GM23338 (cell line): ENCODE measurements at places on chromosomes 5 and 9. TPM values are rescaled to one million over a fixed set of nuclear protein-coding genes. Genes with fewer than 3 reads are reported as not detected.
A peak's percentile ranks its signal among the peaks of the same experiment; 100 is the strongest.

The SHISAL2B gene
- total RNA-seq = 3.9 and 12.3 TPM in 2 replicates

The IL4 gene
- not detected in 2 replicates for total RNA-seq

The HTR4 gene
- 0.10 TPM in 1 of 2 replicates, not detected in the other for total RNA-seq

The LCN15 gene
- 0.54 and 0.90 TPM in 2 replicates for total RNA-seq

DNA sequence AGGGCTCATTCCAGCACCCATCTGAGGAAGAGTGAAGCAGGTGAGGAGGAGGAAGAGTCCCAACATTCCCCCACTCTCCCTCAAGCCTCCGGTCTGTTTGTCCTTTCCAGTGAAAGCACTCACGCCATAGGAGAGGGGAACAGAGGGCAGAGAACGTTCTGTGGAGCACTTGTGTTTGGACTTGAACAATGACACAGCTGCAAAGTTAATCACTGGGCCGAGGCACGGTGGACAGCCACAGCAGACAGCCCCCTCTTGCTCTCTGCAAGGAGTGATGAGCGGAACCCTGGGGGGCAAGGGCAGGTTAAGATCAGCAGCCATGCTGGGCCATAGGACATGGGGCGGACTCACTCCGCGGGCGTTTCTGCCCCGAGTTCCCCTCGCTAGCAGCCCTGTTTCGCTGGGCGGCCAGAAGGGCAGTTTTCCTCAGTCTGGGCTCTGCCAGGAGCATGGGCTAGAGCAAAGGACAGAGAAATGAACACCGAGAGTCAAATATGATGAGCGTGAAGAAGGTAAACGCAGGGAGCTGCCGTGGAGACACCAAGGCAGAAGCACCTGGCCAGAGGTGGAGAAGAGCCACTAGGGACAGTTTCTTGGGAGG, 185.7 kb downstream of the GAPVD1 start:
- H3K4me3 ChIP-seq = no peak overlapping the region
- H3K27me3 ChIP-seq = no peaks in the 10 kb centered on the region
- H3K4me1 ChIP-seq = no peaks in the 10 kb centered on the region

DNA sequence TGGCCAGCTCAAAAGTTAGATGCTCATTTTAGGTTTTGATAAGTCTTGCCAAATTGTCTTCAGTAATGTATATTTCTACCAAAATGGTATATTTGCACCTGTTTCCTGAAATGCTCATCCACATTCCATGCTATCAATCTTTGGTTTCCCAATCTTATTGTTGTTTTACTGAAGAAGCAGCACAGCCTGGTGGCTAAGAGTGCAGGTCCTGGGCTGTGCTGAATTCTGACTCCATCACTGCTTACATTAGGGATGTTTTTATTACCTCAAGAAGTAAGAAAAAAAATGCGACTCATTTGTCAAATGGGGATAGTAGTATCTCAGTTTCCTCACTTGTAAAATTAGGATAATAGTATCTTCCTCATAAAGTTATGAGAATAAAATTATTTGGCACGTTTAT, 13.6 kb upstream of the S100Z start:
- no peak overlapping the region for H3K4me3 ChIP-seq
- H3K27me3 ChIP-seq = no peaks in the 10 kb centered on the region
- no peak for DNase-seq
- H3K36me3 ChIP-seq = peaks cover 7% of the 10 kb centered on the region
- no peaks in the 10 kb centered on the region for H3K4me1 ChIP-seq

DNA sequence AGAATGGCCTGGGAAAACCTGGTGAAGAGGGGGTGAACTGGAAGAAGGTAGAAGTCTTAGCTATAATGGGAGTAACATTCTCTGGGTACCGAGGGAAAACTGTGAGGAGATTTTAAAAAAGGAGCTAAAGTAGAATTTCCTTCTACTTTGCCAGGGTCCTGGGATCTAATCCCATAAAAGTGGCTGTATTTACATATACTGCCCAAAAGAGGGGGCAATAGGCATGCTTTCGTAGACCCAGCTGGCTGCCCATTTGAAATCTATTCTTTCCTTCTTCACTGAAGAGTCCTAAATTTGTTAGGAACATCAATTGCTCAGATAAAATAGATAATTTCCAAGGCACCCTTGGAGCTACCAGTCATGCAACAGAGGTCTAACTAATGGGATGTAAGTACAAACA, 159.2 kb downstream of the CDC42SE2 start:
- no peaks in the 10 kb centered on the region for H3K27me3 ChIP-seq
- no peak overlapping the region for H3K4me3 ChIP-seq
- H3K36me3 ChIP-seq = peaks cover 3% of the 10 kb centered on the region; the same call in 1 of the 2 replicates

DNA sequence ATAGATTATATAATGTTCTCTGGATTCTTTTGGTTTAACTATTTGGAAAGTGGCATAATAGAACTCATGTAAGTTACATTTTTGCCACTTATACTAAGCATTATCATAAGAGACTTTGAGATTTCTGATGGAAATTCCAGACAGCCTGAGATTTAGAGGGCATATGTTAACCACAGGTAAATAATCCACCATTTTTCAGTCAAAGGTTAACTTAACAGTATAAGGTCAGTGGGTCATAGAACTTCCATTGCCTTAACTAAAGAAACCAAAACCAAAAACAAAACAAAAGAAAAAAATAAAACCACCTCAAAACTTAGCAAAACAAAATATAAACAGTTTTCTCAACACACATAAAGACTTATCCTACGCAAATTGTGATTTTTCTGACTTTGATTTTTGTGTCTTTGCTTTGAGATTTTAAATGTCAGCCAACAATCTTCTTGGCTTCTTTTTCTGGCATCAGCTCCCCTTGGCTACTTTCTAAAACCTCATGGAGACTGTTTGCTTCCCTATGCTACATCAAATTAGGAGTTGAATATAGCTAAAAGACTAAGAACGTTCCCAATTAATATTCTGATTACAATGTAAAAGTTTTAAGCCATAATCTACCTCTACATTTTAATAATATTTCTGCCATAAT, 430.1 kb upstream of the DAB2 start:
- H3K27ac ChIP-seq = no peak overlapping the region
- H3K27me3 ChIP-seq = no peaks in the 10 kb centered on the region
- H3K4me1 ChIP-seq = no peaks in the 10 kb centered on the region
- DNase-seq = no peak
- H3K4me3 ChIP-seq = no peak overlapping the region
- no peaks in the 10 kb centered on the region for H3K36me3 ChIP-seq

- no peaks in the 10 kb centered on the region for H3K36me3 ChIP-seq
- peak; percentile 62 for DNase-seq
- H3K4me3 ChIP-seq = peak overlapping the region; percentile 61
Observed at GRCh38 chr5:81750308-81751008, 439 bp downstream of the SSBP2 start.

DNA sequence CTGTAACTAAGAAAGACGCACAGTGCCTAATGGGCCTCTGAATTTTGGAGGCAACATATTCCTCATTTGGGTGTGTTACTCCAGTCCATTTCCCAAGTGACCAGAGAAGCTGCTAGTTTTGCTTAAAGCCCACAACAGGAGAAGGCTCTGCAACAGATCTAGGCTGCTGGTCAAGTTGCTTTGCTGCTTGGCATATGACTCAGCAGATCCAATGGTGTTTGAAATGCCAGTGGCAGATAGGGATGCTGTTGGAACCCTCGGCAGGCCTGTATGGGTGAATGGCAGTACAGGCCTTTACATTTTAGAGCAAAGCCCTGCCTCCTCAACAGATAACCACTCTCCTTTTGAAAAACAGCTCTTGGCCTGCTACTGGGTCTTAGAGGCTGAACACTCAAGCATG, 36.2 kb upstream of the ROR2 start:
- no peaks in the 10 kb centered on the region for H3K36me3 ChIP-seq
- no peak for DNase-seq
- no peaks in the 10 kb centered on the region for H3K4me1 ChIP-seq
- H3K27me3 ChIP-seq = no peaks in the 10 kb centered on the region
- no peak overlapping the region for H3K4me3 ChIP-seq
- H3K27ac ChIP-seq = no peak overlapping the region
